AG08396 (cell line): ENCODE measurements at places on chromosomes 13 and 19.

GRCh38 chr13:39788102-39788501 lies 132.6 kb downstream of the COG6 start:
- no peak for DNase-seq

GRCh38 chr13:113862931-113863523 lies 849 bp downstream of the GAS6 start:
- DNase-seq: peak; percentile 66

GRCh38 chr19:372306-372890 lies 27.8 kb upstream of the MIER2 start:
- DNase-seq: peak; percentile 79

DNA sequence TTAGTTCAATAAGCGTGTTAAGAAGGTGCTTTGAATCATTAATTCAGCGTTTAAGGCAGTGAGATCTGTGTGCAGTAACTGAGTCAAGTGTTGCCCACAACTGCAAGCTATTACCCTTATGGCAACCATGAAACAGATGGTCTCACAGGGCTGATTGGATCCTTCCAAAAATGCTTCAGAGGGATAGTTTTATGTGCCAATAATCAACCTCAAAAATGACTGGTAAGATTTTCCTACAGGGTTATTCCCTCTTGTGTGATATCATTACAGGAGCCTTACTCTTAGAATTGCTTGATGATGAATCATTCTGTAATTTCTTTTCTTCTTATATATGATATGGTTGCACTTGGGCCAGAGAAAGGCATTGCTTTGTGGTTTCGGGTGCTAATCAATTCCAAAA lies 1299.2 kb upstream of the ATXN8OS start:
- DNase-seq: no peak

- no peak for DNase-seq
Observed at GRCh38 chr13:94292323-94292640, 187.2 kb downstream of the DCT start.
